ENCODE measurements at places on chromosomes 4 and X.
A peak's percentile ranks its signal among the peaks of the same experiment; 100 is the strongest.

DNA sequence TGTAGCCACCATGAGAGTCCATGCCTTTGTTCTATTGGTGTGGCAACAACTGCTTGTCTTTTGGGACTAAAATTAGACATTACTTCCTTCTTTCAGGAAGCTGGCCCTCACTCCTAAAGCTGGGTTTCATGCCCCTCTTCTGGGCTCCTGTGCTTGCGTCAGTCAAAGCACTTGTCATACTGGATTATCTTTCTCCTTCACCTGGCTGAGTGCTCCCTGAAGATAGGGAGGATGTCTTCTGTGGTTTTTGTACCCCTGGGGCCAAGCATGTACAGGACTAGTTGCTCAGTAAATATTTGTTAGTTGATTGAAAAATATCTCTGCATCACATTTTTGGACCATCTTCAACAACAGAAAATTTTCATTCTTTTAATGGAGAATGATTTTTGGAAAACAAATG lies 26.1 kb upstream of the LONRF3 start:
- DNase-seq: no peak

DNA sequence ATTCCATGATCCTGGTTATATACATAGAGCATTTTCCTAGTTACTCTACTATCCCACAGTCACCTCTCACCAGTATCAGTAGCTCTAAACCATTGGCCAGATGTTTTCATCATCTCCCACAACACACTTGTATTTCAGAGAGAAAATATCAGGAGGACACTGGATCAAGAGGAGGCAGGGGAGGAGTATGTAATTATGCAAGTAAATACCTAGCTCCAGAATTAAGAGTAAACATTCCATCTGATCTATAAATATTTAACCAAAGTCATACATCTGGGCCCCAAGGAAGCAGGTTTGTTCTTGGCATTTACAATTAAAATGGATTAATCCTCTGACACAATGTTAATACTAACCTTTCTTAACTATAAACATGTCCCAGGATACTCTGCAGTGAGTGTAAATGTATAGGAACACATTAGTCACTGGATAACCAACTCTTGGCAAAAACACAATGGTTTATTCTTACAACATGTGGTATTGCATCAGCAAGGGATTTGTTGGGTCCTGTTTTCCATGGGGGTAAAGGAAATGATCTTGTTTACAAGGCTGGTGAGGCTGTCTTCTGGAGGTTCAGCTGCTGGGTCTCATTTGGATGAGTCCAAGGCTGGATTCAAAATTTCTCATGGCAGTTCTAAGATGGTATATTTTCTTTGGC lies 170.1 kb downstream of the ATG4A start:
- DNase-seq: no peak

DNA sequence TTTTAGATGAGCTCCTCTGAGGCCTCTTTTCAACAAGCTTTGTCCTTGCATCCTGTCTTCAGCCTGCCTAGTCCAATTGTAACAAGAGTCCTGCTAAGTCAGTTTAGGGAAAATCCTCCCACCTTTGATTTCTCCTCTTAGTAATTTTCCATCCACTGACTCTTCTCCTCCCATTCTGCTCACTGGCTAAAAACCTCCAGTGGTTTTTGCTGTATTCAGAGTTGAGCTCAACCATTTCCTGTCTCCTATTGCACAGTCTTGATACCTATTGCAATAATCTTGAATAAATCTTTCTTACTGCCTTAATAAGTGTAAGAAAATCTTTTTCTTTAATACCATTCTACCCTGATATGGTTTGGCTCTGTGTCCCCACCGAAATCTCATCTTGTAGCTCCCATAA lies 117.8 kb upstream of the ENPP6 start:
- DNase-seq: no peak

DNA sequence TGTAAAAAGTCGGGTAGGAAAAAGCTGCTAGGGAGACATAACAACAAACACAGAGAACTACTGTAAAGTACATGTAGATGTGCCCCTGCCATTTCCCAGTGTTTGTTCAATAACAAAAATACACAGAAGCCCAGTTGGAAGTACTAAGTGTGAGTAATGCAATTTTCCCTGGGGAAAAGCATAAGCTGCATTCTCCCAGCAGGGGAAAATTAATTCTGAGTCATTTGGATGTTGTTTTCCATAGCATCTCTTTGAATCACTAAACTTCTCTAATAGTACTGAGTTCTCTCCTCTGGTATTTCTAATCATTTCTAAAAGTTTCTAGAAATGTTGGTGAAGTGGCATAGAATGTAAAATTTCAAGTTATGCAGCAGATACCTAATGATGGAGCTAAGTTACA lies 1114.9 kb downstream of the C4orf33 start:
- peak; percentile 28 for DNase-seq

DNA sequence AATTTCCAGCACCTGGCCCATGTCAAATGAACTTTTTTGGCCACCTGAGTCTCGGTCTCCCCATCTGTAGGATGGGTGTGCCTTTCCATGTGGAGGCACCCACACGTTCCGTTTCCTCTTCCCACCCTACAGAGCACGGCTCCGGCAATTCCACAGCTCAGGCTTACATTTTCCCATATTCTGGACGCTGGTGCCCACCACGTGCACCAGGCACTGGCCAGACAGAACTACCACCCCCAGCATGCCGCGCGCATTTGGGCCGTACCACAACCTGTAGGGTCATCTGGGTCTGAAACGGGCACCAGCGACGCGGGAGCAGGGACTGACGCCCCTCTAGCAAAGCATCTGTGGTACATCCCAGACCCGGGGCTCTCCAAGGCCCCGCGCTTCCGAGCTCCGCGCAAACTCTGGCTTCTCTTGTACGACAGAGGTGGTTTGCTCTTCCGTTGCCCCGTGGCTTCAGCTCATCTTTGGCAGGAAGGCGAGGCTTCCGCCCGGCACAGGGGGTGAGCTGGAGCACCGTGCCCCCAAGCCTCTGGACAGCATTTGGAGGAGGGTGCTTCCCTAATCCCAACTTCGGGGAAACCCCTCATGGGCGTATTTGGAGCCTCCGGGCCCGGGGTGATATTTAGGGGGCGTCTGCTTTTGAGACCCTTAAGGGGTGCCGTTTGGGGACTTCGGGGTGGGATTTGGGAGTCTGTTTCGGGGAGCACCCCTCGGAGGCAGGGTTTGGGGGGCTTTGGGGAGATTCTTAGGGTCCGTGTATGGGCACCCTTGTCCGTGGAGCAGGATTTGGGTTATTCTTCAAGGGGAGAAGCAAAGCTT lies 3.0 kb upstream of the UBA1 start:
- peak; percentile 90 for DNase-seq

DNA sequence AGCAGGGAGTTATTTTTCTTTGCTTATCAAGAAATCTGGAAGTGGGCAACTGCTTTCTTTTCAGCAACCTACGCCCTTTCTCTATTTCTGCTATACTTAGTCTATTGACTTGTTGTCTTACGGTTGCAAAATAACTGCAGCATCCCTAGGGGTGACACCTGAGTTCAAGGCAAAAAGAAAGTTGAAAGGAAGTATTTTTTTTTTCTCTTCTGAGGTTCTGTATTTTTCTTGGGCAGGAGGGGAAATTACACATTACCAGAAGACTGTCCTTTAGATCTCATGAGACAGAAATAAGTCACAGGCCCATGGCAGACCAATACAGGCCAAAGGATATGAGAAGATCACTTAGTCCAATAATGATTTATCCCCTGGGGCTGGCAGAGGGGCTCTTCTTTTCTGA lies 204.7 kb upstream of the CASK start:
- no peak for DNase-seq

DNA sequence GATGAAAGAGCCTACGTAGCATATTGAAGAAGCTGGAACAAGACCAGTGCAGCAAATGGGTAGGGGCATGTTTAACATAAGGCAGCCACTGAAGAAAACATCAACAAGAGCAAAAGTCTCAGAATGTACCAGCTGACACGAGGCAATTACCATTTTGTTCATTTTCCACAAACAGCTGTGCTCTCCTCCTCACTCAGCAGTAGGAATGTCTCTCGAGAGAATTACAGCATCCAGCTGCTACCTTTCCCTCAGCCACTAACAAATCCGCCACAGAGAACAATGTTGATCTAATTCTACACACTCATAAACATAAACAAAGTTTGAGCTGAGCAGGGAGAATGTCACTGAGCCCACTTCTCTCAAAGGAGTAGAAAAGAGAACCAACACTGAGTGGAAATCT lies 68.0 kb downstream of the OPHN1 start:
- no peak for DNase-seq

DNA sequence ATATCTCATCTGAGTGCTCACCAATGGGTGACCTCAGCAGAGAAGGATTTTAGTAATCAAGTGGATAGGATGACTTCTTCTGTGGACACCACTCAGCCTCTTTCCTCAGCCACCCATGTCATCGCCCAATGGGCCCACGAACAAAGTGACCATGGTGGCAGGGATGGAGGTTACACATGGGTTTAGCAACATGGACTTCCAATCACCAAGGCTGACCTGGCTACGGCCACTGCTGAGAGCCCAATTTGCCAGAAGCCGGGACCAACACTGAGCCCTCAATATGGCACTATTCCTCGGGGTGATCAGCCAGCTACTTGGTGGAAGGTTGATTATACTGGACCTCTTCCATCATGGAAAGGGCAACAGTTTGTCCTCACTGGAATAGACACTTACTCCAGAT lies 97.4 kb downstream of the LCORL start:
- DNase-seq: no peak

DNA sequence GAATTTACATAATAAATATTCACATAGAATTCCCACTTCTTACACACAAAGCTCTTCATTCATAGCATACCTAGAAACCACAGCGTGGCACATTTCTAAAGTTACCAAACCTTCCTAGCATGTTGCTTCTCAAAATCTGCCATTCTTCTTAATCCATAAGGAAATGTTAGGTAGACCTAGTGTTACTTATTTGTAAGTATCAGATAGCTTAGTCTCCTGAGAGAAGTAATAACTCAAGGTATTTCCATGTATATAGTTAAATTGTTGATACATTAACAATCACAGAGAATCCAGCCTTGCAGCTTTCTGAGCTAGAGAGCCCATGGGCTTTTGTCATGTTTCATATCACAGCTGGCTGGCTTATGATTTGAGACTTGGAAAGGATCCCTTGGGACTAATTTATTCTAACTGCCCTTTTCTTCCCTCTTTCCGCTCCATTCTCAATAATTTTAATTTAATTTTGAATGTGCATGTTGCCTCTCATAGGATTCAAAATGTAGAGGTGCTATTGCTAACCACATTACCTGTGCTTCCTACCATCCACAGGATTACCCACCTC lies 17.6 kb downstream of the SH3RF1 start:
- no peak for DNase-seq

- no peak for DNase-seq
These were observed 115.1 kb downstream of the SOWAHB start for GRCh38 chr4:76782837-76783236.

DNA sequence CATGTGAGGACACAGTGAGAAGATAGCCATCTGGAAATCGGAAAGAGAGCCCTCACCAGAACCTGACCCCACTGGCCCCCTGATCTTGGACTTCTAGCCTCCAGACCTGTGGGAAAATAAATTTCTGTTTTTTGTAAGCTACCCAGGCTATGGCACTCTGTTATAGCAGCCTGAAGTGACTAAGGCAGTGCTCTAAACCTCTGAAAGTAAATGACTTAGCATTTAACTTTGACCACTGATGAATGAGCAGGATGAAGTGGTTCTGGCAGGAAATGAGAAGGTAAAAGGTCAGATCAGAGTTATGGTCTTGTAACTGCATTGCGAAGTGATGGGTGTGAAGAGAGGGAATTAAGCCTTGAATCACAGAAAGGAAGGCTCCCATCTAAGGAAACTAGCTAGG lies 17.0 kb downstream of the GPAT3 start:
- DNase-seq: no peak

- no peak for DNase-seq
These were observed 35.3 kb downstream of the HPGDS start for GRCh38 chr4:94307231-94307871.

- no peak for DNase-seq
These were observed 1.0 kb downstream of the ENAM start for GRCh38 chr4:70629469-70630090.

DNA sequence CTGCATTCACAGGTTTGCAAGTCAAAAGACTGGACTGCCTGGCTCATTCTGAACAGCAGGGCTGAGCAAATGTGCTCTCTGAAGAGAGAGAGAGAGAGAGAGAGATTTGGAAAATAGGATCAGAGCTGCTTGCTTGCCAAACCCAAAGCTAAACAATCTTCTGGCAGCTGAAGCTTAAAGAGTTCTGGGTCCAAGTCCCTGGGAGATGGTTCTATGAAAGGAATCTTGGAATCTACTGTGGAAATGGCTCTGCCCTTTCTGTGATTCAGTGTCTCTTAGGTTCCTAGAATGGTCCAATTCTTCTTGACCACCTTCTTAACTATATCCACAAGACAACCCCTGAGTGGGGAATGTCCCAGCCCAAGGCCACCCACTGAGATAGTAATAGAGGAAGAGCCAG lies 66.1 kb upstream of the EFNB1 start:
- DNase-seq: no peak

- DNase-seq: no peak
These were observed 28.4 kb upstream of the USP53 start for GRCh38 chr4:119184128-119184527.

DNA sequence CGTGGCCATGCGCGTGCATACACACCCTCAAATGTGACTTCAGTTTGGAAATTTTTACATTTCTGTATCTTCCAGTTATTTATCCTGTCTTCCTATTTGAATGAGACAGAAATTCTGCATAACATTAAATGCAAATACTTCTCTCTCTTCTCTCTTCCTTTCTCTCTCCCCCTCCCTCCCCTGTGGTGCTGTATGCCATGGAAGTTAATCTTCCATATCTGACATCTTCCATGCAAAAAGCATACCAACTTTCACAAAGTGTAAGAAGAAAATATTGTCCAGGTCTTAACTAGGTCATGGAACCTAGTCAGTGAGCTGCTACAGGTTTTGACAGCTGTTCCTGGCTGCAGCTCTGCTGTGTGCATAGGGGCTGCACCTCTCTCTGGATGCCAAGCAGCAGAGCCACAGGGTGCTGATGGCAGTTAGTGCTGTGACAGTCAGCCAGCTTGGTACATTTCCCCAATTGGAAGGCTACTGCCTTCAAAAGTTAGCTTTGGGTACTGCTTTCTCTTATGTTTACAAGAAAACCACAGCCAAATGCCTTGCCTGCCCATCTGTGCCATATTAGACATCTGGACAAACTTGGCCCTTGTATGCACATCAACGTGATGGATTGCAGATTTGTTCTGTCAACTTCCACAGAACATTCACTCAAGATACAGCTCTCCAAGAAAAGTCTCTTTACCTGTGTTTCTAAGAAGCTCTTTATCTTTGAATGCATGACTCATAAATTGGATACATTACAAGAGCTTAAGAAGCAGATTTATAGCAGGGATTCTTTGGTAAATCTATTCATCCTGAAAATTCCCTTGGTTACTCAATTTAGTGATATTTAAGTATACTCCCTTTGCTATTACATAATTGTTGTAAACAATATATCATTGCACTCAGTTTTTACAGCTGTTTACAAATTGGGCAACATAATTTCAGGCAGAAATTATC lies 623.8 kb downstream of the EPHA5 start:
- DNase-seq: no peak

DNA sequence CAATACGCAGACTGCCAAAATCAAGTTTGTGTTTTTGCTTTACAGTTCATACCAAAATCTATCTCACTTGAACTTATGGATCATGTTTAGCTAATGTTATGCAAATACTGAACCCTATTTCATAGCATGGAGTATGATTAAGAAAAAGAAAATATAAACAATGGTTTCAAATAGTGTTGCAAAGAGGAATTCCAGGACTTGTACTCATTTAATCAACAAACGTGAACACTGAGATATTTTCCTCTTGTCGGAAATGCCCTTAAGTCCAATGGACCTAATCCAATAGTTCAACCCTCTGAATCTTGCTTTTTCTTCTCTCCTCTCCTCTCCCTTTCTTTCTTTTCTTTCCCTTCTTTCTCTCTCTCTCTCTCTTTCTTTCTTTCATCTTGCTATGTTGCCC lies 30.8 kb downstream of the RASL11B start:
- DNase-seq: no peak

- DNase-seq: no peak
These were observed 38.7 kb upstream of the NDST4 start for GRCh38 chr4:115152081-115152480.

Data from NCI-H748 treated with DMSO at 0.1 percent for 48 hours (cell line).